T-helper 22 cell (primary cell): ENCODE measurements at places on chromosomes 2 and 18.

- DNase-seq, result no peak
These were observed 683.5 kb downstream of the TMEM182 start for GRCh38 chr2:103445347-103445746.

GRCh38 chr2:16657671-16658070 is 8.0 kb downstream of the CYRIA start:
- DNase-seq, result no peak

GRCh38 chr2:156933645-156934225 is 323.8 kb upstream of the GALNT5 start:
- DNase-seq, result no peak

DNA sequence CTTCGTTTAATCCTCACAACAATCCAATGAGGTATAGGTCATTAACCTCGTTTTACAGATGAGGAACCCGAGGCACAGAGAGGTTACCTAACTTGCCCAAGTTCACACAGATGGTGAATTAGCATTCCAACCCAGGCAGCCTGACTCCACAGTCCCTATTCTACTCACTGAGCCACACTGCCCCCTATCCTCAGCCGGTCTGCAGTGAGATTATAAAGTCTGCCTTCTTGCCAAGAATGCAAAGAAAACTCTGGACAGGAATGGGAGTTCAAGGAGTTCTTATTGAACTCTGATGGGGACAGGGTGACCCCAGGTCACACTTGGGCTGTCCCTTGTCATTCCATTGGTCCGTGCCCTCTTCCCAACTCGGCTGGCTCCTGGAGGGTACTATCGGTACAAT is 118.1 kb upstream of the MSH6 start:
- DNase-seq, result no peak

- no peak for DNase-seq
These were observed 48.0 kb upstream of the GPR17 start for GRCh38 chr2:127597984-127598380.
